ENCODE measurements at places on chromosomes 16 and 17.

DNA sequence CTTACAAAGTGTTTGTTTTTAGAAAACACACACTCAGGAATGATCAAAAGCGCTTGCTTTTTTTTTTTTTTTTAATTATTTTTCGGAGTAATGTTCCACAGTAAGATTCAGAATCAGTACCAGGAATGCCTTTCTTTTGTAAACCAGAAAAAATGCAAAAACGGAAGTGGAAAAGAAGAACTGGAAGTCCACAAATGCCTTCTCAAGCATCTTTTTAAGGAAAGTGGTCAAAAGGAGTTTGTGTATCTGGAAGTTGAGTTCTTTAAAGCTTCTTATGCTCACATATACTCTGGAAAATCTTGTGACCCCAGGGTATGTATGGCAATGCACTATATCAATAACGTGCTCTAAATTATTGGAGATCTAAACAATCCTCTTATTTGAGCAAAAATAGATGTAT lies 126.0 kb downstream of the ABCA8 start:
- DNase-seq = no peak

- DNase-seq = no peak
These were observed 425.3 kb downstream of the CA10 start for GRCh38 chr17:51733166-51733565.

GRCh38 chr17:80696456-80696855 lies 151.8 kb downstream of the RPTOR start:
- no peak for DNase-seq

- DNase-seq = no peak
These were observed 98.1 kb upstream of the CCL2 start for GRCh38 chr17:34156741-34157589.

Data from NCI-H510A (cell line).